ENCODE measurements at places on chromosomes 1 and 21.

DNA sequence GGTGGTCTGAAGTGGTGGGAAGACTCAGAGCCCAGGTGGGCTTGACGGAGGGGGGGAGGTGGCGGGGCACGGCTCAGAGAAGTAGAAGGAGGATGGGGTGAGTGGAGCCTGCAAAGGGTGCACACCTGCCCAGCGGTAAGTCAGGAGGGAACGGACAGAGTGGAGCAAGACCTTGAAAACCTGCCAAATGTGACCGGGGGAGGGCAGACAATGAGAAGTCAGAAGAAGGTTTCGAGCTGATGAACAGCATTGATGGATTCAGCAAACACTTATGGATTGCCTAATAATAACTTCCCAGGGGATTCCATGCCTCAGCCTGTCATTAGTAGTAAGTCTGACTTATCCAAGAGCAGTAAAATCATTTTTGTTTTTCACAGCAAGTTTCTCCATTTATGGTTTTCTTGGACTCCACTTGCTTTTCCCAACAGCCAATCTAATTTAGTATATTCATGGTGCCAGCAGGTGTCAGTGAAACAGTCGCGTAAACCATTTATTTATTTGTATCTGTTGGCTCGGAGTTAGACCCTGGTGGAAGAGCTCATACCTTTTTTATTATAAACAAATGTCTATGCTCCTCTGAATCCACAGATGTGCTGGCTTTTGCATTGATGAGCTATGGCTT lies 279.1 kb downstream of the PCP4 start:
- DNase-seq, result no peak

DNA sequence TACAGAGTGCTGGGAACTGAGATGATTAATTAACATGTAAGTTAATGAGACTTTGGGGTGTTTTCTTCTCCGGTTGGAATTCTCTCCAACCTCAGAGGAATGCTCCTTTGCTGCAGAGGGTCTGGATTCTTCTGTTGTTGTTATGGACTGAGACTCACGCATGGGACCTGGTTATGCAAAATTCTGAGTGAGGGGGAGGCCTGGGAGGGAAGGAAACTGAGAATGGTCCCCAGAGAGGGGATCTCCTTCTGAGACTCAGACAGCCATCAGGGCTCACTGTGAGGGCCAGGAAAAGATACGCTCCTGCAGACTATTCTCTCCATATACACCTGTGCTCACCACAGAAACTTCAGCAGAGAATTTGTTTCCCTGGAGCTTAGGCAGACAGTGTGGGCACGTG lies 56.3 kb downstream of the HTR6 start:
- DNase-seq, result no peak

DNA sequence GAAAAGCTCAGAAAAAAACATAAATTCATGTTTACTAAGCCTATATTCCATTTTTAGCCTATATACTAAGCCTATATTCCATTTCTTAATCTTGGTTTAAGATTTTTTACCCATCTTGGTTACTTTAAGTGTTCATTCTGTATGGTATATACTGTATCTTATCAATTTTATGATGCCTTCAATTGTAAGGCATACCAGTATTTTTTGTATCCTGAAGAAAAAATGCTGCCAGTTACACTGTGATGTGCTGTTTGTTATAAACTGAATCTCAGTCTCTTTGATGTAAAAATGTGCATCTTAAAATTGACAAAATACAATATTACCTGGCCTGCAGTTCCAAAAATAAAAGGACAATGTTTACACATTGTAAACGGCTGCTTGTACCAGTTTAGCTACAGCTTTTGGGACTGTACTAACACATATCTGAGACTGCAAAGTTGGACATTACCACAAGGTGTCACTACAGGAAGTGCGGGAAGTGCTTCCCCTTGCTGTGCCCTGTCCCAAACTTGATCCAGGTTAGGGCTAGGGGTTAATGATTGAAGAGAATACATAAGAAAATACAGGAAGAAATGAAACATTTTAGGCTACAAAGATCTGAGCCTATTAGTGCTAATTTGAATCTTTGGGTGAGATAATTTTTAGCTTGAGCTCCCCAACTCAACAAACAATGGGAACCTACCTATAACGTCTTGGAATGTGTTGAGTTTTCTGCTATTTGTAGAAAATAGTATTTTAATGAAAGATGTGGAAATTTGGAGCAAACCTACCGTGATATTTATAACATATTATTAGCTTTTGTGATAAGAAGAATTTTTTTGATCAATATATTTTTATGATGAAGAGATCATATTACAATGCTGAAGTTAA lies 108.9 kb downstream of the LBR start:
- DNase-seq, result no peak

DNA sequence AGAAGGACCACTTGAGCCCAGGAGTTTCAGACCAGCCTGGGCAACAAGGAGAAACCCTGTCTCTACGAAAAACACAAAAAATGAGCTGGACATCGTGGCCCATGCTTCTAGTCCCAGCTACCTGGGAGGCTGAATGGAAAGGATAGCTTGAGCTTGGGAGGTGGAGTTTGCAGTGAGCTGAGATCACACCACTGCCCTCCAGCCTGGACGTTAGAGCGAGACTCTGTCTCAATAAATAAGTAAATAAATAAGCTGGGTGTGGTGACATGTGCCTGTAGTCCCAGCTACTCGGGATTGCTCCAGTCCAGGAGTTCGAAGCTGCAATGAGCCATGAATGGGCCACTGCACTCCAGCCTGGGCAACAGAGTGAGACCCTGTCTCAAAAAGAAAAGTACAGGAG lies 3.6 kb downstream of the AKR1A1 start:
- no peak for DNase-seq

DNA sequence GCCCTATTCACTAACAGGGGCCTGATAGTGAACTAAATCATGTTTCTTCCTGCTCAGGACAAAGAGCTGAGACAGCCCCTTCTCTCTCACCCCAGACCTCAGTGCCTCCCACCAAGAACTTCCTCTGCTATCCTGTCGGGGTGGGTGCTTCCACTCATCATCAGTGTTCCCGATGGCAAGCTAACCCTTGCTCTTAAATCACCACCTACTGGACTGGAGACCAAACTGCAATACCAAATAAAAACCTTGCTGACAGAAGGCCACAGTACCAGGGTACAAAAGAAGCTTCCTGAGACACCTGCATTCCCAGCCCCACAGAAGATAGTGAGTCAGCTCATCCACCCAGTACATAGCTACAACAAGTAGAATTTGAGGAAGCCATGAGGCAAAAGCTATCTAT lies 799.5 kb downstream of the LTN1 start:
- DNase-seq, result no peak

DNA sequence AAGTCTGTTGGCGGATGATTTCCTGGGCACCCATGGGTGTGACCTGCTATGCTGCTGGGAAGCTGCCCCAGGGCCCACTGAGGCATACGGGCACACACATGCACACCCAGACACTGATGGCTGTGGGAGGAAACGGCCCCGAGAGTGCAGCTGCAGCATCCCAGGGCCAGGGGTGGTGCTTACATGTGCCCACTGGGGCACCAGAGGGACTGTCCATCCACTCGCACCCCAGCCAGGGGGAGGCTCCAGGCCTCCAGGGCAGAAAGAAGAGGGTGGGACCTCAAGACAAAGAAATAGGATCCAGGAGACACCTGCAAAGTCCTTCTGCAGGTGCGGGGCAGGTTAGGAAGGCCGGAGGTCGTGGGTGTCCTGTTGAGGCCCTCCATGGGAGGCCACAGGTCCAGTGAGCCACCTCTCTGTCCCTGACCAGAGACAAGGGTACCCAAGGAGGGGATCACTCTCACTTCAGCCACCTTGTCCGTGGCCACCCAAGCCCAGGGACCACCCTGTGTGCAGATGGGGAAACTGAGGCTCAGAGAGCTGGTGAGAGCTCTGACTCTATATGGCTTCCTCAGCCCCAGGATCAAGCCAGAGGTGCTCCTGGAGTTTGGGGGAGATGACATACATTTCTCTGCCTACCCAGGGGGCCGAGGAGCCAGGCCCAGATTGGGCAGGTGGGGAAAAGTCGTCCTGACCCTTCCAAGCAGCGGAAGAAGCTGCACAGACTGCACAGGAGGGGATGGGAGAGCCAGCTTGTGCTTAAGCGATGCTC lies 57.1 kb downstream of the WNT9A start:
- DNase-seq, result no peak

GRCh38 chr1:116847688-116848531 lies 61.8 kb upstream of the PTGFRN start:
- DNase-seq, result no peak

DNA sequence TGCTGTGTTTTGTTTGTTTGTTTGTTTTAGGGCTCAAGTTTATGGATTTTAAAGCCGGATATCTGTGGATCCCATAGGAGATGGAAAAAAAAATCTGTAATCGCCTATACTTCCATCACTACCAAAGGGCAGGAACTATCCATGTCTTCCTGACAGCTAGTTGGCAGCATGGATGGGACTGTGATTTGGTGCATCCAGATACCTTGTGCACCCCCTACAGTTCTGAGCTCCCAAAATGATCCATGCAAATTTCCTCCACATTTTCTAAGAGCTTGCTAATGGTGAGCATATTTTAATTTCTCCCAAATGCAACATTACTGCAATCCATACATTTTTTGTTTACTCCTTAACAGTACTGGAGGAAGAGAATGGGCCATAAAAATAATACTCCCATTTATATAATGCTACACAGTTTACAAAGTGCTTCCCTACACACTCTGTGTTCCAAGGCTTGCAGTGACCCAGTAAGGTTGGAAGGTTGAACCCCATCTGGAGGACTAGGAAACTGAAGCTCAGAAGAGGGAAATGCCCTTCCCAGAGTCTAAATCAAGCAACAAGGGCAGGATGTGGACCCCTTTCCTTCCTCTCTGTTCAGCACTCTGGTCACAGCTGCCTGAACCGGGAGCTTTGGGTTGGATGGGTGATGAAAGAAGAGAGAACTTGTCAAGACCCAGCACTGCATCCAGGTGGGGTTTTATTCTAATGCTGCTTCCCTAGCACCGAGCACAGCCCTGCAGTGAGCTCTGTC lies 48.0 kb downstream of the CAPN8 start:
- DNase-seq, result no peak

DNA sequence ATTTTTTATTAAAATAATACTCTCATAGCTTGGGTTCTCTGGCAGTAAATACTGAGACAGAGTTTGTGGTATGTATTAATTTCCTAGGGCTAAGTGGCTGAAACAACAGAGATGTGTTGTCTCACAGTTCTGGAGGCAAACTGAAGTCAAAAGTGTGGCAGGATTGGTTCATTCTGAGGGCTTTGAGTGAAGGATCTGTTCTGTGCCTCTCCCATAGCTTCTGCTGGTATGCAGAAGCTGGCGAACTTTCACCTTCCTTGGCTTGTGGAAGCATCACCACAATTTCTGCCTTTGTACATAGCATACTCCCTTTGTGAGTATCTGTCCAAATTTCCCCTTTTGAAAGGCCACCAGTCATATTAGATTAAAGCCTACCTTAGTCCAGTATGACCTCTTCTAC lies 21.0 kb downstream of the RNPC3 start:
- no peak for DNase-seq

- DNase-seq, result no peak
Observed at GRCh38 chr1:219177363-219177762, 3.7 kb downstream of the LYPLAL1 start.

DNA sequence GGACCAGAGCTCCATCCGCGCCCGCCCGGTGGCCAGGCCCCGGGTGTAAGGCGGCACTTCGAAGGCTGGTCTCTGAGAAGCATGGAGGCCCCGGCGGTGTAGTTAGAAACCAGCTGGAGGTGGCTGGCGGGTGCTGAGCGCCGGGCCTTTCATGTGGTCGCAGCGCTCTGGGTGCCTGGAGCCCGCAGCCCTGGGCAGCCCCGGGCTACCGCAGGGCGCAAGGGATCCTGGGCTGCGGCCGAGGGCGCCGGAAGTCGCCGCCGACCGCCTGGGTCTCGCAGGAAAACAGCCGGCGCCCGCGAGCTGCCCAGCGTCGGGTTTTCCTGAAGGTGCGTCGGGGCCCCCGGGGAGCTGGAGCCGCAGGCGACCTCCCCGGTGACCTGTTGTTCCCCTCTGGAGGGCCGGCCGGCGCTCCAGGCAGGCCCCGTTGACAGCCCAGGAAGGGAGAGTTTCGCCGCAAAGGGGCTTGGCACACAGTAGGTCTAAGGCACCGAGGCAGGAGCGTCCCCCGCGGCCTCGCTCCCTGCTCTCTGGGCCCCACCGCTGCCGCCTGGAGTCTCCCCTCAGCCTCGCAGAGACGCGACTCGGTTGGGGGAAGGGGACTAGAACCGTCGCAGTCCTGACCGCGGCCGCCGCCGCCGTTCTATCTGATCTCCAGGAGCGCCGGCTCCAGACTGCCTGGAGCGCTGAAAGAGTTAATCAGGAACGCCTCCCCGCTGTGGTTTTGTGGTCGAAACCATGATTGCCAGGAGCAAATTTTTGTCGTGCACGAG lies 2.7 kb downstream of the GRHL3 start:
- peak; percentile 22 for DNase-seq

- no peak for DNase-seq
Observed at GRCh38 chr21:28669321-28669720, 323.4 kb downstream of the LTN1 start.
